ENCODE measurements at places on chromosomes 1 and 21. TPM values are rescaled to one million over a fixed set of nuclear protein-coding genes. Genes with fewer than 3 reads are reported as not detected.

The ILF2 gene
- total RNA-seq: 147 TPM

The HNRNPU gene
- 415 TPM for total RNA-seq

The TTLL7 gene
- not detected for total RNA-seq

The LRRIQ3 gene
- 0.08 TPM for total RNA-seq

The CDC42 gene
- total RNA-seq: 375 TPM

The DIO1 gene
- total RNA-seq: not detected

The SPAG17 gene
- total RNA-seq: not detected

The CASQ2 gene
- not detected for total RNA-seq

The TP73 gene
- total RNA-seq: not detected

The LYSMD1 gene
- 0.55 TPM for total RNA-seq

The C1orf185 gene
- total RNA-seq: not detected

DNA sequence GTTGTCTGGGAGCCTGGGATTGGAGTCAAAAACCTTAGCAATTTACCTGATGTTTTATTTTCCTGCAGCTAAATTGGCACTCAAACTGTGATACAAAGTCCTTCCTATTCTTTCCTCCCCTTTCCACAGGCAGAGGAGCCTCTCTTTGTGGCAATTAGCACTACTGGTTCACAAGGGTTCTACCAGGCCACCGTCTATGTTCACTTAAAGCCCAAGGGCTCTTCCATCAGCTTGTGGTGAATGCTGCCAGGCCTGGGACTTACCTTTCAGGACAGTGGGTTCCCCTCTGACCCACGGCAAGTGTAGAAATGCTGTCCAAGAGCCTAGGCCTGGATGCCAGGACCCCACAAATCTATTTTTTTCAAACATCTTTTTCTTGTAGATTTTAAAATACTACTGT, 251.9 kb upstream of the B3GALT2 start:
- peaks cover 12% of the 10 kb centered on the region for H3K4me1 ChIP-seq
- no peaks in the 10 kb centered on the region for H3K36me3 ChIP-seq
- no peak for DNase-seq
- H3K4me3 ChIP-seq: no peak overlapping the region
- H3K27me3 ChIP-seq: no peaks in the 10 kb centered on the region

GRCh38 chr1:208156741-208157140, 87.4 kb downstream of the PLXNA2 start:
- H3K27me3 ChIP-seq: no peaks in the 10 kb centered on the region
- H3K36me3 ChIP-seq: no peaks in the 10 kb centered on the region
- H3K27ac ChIP-seq: no peak overlapping the region
- H3K4me1 ChIP-seq: no peaks in the 10 kb centered on the region

- H3K4me3 ChIP-seq: no peak overlapping the region
- DNase-seq: no peak
- no peak overlapping the region for H3K27ac ChIP-seq
- H3K4me1 ChIP-seq: no peaks in the 10 kb centered on the region
Observed at GRCh38 chr1:113178106-113178505, 105.1 kb downstream of the LRIG2 start.

- peaks cover 21% of the 10 kb centered on the region for H3K4me1 ChIP-seq
- no peak for DNase-seq
- no peaks in the 10 kb centered on the region for H3K36me3 ChIP-seq
Observed at GRCh38 chr1:176205332-176205914, 1.7 kb downstream of the COP1 start.

DNA sequence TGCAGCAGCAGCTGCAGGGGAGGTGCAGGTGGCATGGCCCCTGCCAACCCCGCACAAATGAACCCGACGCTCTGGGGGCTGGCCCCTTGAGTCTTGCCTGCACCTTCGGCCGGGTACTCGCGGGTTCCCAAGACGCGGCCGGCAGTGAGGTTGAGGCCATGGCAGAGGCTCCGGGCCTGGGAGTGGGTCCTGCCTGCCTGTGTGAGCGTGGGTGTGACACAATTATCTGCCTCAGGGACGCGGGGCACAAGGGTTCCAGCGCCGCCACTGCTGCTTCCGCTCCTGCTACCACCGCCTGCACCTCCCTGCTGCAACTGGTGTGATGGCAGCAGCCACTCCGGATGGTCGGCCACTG, 20.9 kb upstream of the TGFB2 start:
- H3K36me3 ChIP-seq: peaks cover 14% of the 10 kb centered on the region
- no peak for DNase-seq
- H3K4me3 ChIP-seq: no peak overlapping the region
- H3K4me1 ChIP-seq: no peaks in the 10 kb centered on the region
- H3K27me3 ChIP-seq: no peaks in the 10 kb centered on the region
- no peak overlapping the region for H3K27ac ChIP-seq

DNA sequence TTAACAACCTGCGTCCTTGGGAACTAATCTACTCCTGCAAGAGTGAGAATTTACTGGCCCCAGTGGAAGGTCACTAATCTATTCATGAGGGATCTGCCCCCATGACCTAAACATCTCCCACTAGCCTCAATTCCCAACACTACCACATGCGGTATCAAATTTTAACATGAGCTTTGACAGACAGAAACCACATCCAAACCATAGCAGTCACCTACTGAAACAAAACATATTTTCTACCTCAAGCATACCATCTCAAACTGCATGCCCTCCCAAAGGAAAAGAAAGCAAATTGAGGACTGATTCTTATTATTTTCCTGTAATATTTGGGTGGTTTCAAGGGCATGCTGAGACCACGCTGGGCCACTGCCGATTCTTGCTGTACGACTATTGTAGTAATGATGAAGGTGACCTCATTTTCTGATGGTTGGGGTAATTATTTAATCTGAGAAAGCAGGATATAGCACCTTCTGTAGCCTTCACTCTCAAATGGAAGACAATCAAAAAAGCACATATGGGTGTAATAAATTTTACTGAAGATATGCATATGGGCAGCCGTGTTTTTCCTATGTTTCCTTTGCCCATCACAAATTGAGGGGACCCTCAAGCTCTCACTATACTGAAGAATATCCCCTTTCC, 13.2 kb upstream of the GBP5 start:
- peak overlapping the region; percentile 53 for H3K27ac ChIP-seq
- H3K36me3 ChIP-seq: no peaks in the 10 kb centered on the region
- DNase-seq: no peak
- H3K27me3 ChIP-seq: no peaks in the 10 kb centered on the region
- H3K4me3 ChIP-seq: no peak overlapping the region
- peaks cover 45% of the 10 kb centered on the region for H3K4me1 ChIP-seq

DNA sequence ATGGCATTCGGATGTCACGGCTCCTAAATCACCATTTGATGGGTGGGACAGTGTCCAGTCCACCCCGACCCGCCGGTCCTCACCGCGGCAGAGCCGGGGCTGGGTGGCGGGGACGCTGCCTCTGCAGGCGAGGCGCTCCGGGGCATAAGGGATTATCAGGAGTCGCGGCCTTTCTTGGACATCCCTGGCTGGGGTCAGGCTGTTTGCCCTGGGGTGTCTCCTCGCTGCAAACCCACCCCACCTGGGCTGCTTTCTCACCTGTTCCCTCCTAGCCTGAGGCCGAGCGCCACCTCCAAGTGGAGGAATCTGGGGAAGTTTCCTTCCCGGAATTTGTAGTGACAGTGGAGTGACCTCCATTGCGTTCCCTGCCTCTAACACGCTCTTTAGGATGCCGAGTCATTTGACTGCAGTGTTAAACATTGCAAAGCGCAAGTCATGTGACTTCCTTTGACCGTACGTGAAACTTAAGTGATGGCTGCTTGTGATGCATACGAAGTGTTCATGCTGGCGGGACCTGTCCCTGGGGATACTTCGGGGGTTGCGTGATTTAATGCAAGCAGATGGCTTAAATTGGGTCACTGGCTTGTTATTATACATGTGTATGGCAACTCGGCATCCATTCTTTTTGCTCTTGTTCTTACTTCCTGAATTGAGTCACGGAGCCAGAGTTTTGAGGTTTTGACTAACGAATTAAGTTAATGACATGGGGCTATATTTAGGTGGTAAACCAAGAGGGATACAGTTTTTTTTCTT, 536 bp downstream of the LGALS8 start:
- peaks cover 12% of the 10 kb centered on the region for H3K4me1 ChIP-seq
- H3K27me3 ChIP-seq: no peaks in the 10 kb centered on the region
- H3K4me3 ChIP-seq: peak overlapping the region; percentile 82
- H3K27ac ChIP-seq: peak overlapping the region; percentile 85

DNA sequence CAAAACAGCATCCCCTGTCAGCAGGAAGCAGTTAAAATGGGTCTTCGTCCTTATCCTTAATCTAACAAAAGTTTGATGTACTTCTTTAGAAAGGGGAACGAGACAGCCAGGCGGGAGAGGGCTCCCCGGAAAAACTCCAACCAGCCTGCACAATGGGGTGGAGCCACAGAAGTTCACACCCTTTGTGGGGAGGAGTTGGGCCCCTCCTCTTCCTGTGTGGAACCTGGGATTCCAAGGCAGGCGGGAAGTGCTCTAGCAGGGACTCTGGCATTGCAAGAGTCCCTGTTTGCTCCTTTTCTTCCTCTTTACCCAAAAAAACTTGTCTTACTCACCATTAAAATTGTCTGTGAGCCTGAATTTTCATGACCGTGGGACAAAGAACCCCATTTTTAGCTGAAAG, 47.7 kb downstream of the FCRL5 start:
- no peaks in the 10 kb centered on the region for H3K27me3 ChIP-seq
- H3K27ac ChIP-seq: no peak overlapping the region
- no peaks in the 10 kb centered on the region for H3K4me1 ChIP-seq
- no peaks in the 10 kb centered on the region for H3K36me3 ChIP-seq
- no peak overlapping the region for H3K4me3 ChIP-seq
- DNase-seq: no peak

DNA sequence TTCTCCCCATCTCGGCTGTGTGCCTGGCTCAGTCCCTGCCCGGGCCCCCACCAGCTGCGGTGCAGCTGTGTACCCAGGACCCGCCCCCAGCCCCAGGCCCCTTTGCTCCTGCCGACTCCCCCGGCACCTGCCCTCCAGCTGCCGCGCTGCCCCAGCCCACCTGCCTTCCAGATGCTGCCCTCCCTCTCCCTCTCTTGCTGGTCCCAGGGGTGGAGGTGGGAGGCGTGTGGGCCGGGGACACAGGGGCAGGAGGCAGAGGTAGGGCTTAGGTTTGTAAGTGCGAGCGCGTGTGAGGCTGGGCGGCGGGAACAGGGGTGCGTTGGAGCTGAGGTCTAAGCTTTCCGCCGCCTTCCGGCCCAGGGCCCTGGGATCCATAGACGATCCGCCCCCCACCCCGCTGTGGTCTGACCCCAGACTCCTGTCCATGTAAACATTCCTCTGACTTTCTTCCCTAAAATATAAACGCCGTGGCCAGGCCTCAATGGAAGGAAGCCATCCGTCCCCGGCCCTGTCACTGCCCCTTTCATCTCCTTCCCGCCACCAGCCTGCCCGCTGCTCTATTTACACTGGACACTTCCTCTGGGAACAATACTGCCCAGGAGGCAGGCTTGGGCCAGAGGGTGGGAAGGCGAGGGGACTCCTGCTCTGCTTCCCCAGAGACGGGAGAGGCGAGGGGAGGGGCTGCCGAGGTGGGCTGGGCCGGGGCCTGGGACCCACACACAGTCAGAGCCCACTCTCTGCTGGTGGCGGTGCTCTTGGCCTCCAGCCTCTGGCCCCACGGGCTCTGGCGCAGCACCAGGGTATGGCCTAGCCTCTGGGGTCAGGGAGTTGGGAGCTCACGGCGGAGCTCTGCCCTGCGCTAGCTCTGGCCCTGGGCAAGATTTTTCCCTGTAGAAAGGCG, 128.3 kb downstream of the CASZ1 start:
- H3K36me3 ChIP-seq: peaks cover 11% of the 10 kb centered on the region
- H3K4me3 ChIP-seq: no peak overlapping the region
- no peaks in the 10 kb centered on the region for H3K27me3 ChIP-seq
- H3K4me1 ChIP-seq: no peaks in the 10 kb centered on the region
- no peak overlapping the region for H3K27ac ChIP-seq
- no peak for DNase-seq

GRCh38 chr21:44966135-44967081, 26.6 kb downstream of the SLX9 start:
- H3K27ac ChIP-seq: no peak overlapping the region
- H3K4me3 ChIP-seq: no peak overlapping the region
- no peaks in the 10 kb centered on the region for H3K27me3 ChIP-seq
- H3K36me3 ChIP-seq: peaks cover 29% of the 10 kb centered on the region
- H3K4me1 ChIP-seq: peaks cover 50% of the 10 kb centered on the region
- DNase-seq: no peak

- no peak overlapping the region for H3K4me3 ChIP-seq
Observed at GRCh38 chr21:38814126-38815059, 8.7 kb downstream of the ETS2 start.

DNA sequence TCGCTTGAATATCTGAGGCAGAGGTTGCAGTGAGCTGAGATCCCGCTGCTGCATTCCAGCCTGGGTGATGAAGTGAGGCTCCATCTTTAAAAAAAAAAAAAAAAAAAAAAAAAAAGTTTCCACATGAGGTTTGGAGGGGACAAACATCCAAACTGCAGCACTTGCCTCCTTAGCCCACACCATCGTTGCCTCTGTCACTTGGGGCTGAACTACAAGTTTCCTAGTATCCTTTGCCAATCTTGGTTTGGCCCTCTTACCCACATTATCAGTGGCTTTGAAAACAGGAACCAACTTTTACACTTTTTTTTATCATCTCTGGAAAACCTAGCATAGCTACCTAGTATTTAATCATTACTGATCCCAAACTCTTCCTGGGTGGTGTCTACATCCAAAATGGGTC, 59.2 kb downstream of the CLSTN1 start:
- H3K4me3 ChIP-seq: no peak overlapping the region
- no peaks in the 10 kb centered on the region for H3K36me3 ChIP-seq
- peaks cover 3% of the 10 kb centered on the region for H3K4me1 ChIP-seq
- no peak overlapping the region for H3K27ac ChIP-seq
- no peak for DNase-seq
- no peaks in the 10 kb centered on the region for H3K27me3 ChIP-seq

GRCh38 chr21:40714536-40714935, 132.4 kb downstream of the DSCAM start:
- no peak overlapping the region for H3K4me3 ChIP-seq
- no peak overlapping the region for H3K27ac ChIP-seq
- H3K36me3 ChIP-seq: no peaks in the 10 kb centered on the region
- H3K4me1 ChIP-seq: no peaks in the 10 kb centered on the region
- H3K27me3 ChIP-seq: no peaks in the 10 kb centered on the region

DNA sequence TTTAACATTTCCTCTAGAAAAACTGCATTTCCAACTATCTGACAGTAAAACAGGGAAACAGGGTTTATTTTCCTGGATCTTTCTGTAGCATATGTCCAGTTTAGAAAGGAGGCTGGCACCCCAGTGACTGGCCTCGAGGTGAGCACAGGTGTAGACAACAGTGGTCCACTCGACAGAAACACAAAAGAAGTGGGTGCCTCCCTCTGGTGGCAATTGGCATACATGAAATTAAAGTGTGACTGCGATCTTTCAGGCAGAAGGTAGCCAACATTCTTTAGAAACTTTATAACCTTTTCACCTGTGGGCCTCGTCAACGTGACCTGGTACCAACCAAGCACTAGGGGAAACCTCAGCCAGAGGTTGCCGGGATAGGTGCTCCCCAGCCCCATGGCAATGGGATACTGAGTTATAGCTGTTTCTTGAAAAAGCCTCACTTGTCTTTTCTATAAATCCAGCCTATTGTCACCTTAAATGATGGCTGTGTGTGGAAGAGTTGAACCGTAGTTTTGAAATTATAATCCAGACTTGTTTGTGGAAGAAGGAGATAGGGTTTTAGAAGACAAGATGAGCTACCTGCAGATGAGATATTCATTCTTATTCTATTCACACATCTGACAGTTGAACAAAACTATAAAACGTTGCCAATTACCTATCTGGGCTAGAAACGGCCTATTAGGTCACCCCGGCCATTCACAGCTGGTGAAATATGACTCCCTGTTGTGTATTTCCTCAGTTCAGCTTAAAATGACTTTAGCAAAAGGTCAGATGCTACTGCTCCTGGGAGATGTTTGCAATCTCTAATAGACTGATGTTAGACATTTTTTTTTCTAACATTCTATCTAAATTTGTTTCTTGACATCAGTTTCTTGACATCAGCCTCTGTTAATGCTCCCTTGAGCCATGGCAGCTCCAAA, 44.3 kb downstream of the PCP4 start:
- no peak overlapping the region for H3K27ac ChIP-seq
- no peaks in the 10 kb centered on the region for H3K36me3 ChIP-seq
- no peak for DNase-seq
- no peak overlapping the region for H3K4me3 ChIP-seq
- H3K27me3 ChIP-seq: no peaks in the 10 kb centered on the region

Measured in CD4-positive, alpha-beta T cell (primary cell).